ENCODE measurements at places on chromosomes 1 and 21.

DNA sequence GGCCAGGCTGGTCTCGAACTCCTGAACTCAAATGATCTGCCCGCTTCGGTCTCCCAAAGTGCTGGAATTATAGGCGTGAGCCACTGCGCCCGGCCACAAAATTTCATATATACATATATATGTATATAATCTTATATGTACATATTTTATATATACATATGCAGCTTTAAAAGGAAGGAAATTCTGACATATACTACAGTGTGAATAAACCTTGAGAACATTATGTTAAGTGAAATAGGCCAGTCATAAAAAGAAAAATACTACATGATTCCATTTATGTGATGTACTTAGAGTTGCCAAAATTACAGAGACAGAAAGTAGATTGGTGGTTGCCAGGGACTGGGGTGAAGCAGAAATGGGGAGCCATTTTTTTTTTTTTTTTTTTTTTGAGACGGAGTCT, 63.2 kb downstream of the NUP210L start:
- DNase-seq = no peak

DNA sequence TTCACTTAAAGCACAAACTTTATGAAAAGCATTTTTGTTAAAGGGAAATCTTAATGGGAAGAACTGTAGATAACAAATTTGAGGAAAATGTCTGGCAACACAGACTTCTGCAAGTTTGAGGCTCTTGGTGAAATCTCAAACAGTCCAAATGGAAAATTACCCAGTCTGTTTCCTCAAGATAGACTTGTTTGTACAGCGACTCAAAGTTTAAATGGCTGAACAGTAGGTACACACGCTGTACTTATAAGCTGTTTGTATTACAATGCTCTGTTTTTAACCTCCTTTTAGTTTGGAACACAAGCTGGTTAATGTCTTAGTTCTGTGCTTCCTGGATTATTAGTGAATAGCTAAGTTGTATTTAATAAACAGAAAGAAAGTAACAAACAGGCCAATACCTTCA, 217.1 kb downstream of the NFIA start:
- peak; percentile 57 for DNase-seq

DNA sequence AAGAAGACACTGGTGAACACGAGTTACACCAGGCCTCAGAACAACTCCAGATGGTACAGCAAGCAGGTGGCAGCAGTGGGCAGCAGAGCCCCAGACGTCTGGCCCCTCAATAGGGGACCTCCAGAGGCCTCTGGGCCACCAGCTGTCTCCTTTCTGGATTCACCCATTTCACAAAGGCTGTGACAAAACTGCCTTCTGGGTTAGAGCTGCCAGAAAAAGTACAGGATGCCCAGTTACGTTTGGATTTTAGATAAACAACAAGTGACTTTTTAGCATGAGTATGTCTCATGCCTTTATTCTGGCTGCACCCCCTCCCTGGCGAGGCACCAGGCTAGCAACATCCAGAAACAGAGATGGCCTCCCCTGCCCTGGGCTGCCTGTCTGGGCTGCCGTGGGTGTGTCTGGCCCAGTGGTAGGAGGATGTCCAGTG, 30.1 kb downstream of the ITPKB start:
- no peak for DNase-seq

- peak; percentile 91 for DNase-seq
Observed at GRCh38 chr1:59520827-59521418, 224.0 kb downstream of the FGGY start.

DNA sequence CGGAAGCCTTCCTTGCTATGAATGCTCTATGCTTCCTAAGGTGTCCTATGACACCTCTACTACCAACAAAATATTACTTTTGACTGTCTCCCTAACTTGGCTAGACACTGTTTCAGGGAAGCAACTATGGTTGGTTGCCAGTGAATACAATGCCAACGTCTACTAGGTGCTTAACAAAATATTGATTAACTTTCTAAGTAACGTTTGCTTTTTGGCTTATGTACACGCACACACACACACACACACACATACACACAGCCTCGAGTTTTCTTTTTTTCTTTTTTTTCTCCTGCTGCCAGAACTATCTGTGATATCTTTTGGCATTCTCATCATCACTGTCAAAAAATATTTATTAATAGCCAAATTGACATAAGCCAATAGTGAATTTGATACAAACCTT, 864.0 kb downstream of the PLA2G4A start:
- DNase-seq = no peak

DNA sequence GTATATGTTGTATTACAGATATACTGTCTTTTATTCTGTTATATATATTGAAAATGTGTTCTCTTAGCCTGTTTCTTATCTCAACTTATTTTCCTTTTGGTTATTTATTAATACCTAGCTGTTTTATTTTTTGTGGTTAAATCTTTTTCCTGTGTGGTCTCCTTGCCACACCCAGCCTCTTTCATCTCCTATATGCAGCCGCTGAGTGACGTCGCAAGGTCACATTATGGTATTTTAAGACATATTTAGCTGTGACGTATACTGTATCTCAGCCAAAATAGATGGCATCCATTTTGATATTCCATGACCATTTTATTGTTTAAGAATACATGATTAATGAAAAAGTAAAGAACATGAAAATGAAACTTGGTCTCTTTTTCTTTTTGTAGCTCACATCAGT, 29.1 kb downstream of the CENPF start:
- DNase-seq = no peak

DNA sequence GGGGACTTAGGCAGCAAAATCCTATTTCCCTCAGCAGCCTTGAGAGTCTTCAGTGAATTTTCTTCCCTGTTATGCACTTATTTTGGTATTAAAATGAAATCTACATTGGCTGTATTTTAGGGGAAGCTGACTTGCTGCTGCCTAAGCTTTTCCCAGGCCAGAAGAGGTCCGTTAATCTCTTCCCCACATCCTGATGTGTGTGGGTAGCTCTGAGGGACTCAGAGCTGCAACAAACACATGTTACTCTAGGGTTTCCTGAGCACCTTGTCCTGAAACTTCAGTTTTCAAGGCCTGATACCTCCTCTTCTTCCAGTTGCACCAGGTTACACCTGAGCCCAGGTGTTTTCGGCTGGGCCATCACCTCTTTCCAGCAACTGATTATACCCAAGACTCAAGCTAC, 51.5 kb downstream of the SYT6 start:
- DNase-seq = no peak

DNA sequence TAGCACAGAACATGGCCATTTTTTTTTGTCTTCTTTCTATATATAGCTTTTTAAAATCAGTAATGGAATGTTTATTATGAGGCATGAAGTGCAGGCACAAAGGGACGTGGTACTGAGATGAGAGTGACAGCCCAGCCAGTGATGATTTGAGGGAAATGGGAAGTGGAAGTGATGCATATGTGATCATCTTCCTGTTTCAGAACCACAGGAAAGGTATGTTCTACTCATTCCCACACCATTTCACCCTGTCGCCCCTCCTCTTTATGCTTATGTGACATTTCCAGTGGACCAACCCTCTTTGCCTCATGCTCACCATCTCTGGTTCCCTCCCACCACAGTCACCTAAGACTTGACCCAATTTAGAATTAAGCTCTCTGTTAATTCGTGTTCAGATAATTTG, 24.3 kb downstream of the PTGS2 start:
- DNase-seq = no peak

DNA sequence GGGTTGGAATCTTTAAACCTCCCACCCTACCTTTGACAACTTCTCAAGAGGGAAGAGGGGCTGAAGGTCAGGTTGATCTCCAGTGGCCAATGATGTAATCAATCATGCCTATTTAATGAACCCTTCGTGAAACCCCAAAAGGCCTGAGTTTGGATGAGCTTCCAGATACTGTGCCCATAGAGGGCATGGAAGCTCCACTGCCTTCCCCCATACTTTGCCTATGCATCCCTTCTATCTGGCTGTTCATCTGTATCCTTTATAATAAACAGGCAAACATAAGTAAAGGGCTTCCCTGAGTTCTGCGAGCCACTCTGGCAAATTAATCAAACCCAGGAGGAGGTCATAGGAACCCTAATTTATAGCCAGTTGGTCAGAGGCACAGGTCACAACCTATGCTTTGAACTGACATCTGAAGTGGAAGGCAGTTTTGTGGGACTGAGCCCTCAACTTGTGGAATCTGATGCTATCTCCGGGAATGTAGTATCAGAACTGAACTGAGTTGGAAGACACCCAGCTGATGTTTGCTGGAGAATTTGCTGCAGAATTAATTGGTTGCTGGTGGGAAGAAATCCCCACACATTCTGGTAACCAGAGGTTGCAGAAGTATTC, 24.8 kb downstream of the S100A10 start:
- DNase-seq = no peak

DNA sequence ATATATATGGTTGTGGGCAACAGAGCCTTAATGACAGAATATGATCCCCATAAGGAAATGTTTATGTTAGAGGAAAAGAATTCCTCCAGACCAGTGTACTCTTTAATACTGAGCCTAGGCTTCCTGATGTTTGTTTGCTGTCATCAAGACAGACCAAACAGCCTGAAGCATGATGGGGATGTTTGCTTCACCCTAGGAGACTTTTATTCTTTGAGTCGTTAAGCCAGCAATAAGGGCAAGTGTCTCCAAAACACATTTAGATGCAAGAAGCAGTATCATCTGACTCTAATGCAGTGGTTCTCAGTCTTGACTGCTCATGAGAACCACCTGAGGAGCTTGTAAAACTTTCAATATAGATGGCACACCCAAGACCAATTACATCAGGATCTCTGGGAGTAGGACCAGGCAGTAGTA, 33.1 kb downstream of the UBE2U start:
- no peak for DNase-seq

- DNase-seq = no peak
Observed at GRCh38 chr1:36864182-36864822, 170.0 kb downstream of the GRIK3 start.

- DNase-seq = no peak
Observed at GRCh38 chr1:158506369-158506987, 34.5 kb downstream of the OR10R2 start.

DNA sequence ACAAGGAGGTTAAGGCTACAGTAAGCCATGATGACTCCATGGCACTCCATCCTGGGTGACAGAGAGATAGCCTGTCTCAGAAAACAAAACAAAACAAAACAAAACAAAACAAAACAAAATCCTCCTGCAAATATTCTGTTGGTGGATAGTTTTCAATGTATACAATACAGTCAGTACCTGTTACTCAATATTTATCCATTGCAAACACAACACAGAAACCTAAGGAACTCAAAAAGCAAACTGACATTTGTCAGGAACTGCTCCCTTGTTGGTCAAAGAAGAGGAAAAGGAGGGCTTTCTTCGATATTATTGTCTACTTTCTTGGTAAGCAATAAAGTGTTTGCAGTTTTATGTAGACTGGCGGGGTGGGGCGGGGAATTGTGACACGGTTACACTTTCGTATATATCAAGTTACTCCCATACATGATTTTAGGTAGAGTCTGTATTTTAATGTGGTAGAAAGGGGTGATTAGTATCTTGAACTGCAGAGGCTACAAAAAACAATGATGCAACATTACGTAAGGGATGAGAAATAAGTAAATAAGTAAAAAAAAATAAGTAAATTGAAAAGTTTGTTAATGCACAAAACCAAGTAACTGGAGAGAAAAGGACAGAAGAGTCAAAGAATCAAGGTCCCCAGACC, 31.8 kb downstream of the APP start:
- DNase-seq = no peak

DNA sequence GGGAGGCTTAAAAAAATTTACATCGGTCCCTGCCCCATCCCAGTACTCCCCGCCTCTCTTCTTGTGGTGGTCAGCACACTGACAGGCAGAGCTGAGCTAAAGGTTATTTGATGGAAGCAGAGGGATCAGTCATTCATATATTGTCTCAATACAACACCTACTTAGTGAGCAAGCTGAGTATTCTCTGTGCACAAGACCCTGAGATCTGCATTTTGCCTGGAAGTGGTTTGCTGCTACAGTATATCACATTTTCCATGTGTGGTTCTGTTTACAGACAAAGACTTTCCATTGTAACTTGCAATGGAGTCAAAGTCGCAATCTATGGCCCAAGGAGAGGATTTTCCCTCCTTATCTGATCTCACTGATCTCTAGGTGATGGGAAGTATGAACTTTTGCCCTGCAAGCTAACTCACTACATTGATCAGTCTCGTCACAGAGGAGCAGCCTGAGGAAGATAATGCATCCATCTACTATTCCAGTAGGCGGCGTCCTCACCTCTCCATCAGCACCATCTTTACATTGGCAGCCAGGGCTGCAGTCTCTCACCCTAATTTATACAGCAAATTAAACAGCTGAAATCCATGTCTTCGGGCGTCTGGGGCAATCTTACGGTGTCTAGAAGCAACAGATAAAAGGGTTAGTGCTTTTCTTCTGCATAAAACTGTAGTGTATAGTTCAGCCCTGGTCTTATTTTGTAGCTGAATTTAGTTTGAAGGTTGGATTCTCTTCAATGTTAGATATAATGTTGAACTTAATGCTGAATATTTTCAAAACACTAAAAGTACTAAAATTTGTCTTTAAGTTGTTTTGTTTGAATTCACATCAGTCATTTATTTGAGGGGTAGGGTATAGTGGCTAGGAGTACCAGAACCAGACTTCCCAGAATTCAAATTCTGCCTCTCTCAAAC, 3.2 kb upstream of the TRAF5 start:
- peak; percentile 60 for DNase-seq

DNA sequence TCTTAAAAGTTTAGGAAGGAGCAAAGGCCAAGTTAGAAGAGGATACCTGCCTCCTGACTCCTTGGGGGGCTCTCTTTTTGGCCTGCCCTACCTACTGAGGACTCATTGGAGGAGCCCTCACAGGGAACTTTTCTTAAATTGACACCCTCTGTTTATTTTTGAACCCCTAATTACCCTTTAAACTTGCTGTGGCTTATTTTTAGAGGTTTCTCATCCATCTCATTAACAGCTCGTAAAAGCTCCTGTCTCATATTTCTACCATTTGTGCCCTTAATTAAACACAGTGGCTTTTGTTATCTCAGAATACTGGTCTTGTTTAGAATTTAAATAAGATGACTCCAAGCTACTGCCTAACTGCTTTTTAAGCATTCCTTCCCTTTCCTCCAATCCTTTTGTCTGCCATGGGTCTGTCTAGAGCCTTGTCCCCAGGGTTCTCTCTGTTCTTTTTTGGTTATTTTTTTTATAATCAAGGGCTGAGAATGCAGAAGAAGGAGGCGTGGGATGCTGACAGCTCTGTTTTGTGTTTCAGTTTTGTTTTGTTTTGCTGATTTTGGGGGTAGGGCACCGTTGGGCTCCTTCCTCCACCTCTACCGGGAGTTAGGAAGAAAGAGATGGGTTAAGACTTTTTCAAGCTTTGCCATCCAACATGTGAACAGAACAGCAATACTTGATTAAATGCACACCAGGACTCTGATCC, 78.0 kb downstream of the SYT6 start:
- no peak for DNase-seq

- DNase-seq = no peak
Observed at GRCh38 chr1:65112811-65113210, 35.2 kb upstream of the AK4 start.
